IPS DF 6.9 (cell line): ENCODE measurements at places on chromosomes 6 and 20.

- DNase-seq: no peak
Measured at GRCh38 chr6:149166336-149166735, 151.2 kb upstream of the TAB2 start.

DNA sequence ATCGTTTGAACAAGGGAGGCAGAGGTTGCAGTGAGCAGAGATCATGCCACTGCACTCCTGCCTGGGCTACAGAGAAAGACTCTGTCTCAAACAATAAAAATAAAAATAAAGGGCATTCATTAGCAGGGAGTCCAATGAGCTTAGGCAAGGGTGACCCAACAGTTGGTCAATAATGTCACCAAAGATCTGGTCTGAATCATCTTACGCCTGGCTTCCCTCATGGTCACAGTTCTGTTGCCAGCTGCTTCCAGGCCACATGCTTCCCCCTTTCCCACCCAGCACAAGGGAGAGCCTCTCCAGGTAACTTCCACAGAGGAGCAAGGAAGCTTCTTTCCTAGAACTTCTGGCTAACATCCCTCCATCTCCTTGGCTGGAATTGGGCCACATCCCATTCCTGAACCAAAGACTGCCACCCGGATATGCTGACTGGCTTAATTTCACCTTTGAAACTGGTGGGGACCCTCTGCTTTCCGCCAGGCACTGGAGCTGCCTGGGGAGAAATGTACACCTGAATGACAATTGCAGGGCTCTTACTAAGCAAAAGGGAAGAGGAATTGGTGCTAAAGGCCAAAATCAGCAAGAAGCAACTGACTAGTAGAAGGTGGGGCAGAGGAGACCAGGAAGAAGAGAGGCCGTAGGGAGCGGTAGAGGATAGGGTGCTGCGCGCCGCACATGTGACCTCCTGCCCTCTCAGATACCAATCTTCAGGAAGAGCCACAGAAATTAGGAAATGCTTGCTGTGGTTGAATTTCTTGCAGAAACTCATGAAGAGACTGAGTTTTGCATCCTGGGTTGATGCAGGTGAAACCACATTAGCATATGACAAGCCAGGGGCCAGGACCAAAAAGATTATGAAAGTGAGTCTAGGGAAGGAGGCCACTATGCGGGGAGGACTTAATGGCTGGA is 8.3 kb upstream of the SCML4 start:
- DNase-seq: no peak

GRCh38 chr6:14212632-14213031 is 95.1 kb downstream of the CD83 start:
- DNase-seq: no peak

DNA sequence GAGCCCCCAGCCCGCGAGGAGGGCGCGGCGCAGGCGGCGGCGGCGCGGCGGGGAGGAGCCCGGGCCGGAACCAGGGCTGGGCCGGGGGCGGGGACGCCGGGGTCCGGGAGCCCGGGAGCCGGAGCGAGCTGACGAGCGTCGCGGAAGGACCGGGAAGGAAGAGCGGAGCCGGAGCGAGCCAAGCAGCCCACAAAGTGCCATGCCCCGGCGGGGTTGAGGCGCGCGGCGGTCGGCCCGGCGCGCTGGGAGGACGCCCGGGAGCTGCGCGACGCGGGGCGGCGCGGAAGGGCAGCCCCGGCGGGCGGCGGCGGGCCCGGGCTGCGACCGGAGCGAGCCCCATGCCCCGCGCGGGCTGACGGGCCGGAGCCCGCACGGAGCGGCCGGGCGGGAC is 289 bp downstream of the FOXP4 start:
- DNase-seq: no peak

GRCh38 chr6:15495375-15495901 is 167.4 kb downstream of the DTNBP1 start:
- DNase-seq: no peak

DNA sequence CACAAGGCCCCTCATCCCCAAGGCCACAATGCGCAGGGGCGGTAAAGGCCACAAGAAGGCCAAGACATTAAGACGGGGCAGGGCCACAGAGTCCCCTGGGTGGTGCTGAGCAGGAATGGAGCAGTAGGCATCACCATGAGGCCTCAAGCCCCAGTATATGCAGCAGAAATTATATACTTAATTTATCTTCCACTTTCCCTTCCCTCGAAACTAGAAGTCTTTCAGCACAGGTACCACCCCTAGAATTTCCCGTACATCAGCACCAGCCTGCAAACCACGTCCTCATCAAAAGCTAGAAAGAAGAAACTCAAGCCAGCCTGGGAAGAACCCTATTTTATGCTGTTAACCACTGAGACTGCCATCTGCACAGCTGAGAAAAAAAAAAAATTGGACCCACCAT is 89.4 kb downstream of the PLG start:
- no peak for DNase-seq

DNA sequence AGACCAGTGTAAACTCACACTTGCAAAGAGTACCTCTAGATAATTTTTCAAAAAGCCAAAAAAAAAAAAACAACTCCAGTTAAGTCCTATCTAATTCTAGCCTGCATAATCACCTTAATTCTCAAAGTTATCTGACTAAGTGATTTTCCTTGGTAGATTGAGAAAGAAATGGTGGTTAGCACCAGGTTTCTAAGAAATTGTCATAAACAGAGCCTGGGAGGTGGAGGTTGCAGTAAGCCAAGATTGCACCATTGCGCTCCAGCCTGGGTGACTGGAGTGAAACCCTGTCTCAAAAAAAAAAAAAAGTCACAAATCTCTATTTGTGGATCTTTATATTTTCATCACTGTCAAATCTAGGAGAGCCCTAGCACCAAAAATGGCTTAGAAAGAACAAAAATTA is 8.9 kb downstream of the FBXO5 start:
- DNase-seq: no peak

DNA sequence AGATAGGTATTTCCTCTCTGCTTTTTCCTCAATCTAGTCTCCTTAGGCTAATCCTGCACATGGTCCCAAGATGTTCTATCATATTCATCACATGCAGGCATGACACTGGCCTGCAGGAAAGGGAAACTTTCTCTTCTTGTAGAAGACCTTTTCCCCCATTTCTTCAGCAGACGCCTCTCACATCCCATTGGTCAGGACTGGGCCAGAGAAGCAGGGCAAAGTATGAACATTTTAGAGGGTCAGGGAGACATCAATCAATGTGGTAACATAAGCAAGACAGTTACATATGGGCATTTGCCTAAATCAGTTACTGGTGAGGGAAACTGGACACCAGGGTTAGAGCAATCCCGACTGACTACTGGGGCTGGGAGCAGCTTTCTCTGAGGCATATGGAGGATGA is 90.1 kb downstream of the CRYBG1 start:
- no peak for DNase-seq

DNA sequence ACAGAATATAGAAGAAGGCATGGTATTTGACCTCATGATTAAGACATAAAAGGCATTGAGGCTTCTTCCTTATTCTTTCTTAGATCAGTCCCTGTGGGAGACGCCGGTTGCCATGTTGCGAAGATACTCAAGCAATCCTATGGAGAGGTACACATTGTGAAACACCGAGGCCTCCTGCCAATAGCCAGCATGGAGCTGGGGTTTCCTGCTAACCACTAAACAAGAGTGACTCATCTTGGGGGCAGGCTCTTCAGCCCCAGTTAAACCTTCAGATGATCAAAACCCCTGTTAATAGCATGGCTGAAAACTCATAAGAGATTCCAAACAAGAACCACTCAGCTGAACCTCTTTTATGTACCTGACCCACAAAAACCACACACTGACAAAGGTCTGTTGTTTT is 478.8 kb downstream of the CD83 start:
- DNase-seq: no peak

DNA sequence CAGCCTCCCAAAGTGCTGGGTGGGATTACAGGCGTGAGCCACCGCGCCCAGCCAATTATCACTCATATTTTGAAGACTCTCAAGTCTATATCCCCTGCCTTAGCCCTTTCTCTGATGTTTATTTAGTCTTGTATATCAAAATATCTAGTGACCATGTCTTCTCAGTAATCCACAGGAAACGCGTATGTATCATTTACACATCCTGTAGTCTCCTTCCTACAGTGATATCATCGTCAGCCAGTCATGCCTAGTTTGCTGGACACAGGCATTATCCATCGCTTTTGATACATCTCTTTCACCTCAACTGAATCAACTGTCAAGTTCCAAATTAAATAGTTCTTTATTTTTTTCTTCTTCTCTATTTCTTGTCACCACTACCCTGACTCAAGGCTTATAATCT is 223.7 kb downstream of the NKAIN2 start:
- DNase-seq: no peak

- DNase-seq: no peak
Measured at GRCh38 chr6:81561731-81562130, 190.8 kb downstream of the TENT5A start.

DNA sequence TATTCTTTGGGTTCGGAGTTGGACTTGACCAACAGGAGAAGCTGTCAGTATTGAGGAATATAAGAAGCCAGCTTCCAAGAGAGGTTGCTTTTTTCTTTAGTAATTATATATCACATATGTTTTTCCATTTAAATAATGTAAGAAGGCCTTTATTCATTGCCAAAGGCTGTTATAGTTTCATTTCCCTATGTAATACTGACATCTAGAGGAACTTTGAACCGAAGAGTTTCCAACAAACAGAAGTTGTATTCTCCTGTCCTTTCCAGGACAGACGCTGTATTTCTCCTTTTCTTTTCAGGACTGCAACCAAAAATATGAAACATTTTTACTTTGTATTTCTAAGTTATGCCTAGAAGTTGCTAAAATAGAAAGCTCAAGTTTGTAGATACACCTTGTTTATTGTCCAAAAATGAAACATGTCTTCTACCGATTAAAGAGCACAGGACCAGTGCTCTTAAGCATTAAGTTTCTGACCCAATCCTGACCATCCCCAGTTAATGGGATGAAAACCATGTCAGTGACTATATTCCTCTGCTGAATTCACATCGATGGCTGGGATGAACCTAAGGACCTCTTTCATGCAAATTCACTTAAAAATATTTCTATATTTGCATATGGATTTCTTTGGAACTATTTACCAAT is 55.1 kb downstream of the MYLK4 start:
- no peak for DNase-seq

DNA sequence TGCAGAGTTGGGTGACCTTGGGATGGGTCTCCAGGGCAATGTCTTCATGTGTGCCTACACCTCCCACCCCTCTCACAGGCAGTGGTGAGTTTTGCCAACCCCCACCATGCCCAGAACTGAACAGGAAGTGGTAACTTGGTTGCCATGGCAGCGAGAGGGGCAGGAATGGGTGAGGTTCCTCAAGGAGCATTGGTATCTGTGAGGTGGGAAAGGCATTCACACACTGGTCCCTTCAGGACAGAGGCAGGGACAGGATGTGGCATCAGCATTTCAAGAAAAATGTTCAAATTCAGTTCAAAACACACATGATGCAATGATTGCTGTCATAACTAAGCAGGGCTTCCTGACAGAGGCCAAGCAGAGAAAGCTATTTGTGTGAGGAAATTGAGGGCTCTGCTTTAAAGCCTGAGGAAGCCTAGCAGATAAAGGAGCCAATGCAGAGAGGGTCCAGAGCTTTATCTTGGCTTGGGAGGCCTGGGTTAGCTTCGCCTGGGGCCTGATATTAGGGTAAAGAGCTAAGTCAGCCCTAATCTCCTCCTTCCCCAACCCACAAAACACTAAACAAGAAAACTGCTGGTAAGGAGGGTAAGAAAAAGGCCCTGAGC is 551 bp downstream of the TREML2 start:
- DNase-seq: no peak

DNA sequence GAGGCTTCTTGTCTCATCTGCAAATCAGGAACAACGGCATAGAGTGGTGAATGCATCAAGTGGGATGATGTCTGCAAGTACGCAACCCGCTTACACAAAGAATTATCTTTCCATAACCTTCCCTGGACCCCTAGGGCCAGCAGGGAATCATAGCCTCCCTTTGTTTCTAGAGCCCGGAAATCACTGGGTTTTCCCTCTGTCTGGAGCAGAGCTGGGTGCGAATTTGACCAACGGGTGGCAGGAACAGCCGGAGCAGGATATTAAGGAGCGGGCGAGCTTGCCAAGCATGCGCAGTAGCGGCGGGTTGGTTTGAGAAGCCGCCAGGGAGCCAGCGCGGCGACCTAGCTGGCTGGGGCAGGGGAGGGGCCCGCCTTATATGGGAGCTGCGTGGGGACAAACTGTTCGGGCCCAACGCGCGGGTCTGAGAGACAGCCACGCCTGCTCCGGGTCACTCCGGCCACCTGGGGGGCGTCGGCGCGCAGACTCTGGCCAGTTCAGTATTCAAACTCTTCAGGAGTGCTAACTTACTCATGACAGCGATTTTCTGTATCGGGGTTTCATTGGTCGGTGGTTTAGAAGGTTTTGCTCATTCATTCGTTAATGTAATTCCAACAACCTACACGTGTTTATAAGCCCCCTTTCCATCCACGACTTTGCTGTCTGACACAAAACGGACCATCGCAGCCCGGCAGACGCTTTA is 1.6 kb upstream of the KIF16B start:
- peak; percentile 45 for DNase-seq

DNA sequence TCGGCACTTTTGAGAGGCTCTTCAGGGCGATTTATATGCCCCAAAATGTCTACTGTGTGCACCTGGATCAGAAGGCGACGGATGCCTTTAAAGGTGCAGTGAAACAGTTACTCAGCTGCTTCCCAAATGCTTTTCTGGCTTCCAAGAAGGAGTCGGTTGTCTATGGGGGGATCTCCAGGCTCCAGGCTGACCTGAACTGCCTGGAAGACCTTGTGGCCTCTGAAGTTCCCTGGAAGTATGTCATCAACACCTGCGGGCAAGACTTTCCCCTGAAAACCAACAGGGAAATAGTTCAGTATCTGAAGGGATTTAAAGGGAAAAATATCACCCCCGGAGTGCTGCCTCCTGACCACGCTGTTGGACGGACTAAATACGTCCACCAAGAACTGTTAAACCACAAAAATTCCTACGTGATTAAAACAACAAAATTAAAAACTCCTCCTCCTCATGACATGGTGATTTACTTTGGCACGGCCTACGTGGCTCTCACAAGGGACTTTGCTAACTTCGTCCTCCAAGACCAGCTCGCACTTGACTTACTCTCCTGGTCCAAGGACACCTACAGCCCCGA is 8.2 kb downstream of the GCNT2 start:
- no peak for DNase-seq

GRCh38 chr6:14172562-14172961 is 55.0 kb downstream of the CD83 start:
- no peak for DNase-seq

- no peak for DNase-seq
Measured at GRCh38 chr6:33694401-33694931, 17.0 kb downstream of the UQCC2 start.
